ENCODE measurements at places on chromosomes 6 and 20.

- DNase-seq = no peak
Observed at GRCh38 chr6:33738153-33738552, 8.6 kb downstream of the IP6K3 start.

GRCh38 chr6:142058551-142059290 lies 74.0 kb upstream of the GJE1 start:
- DNase-seq = no peak

GRCh38 chr6:119880840-119881239 lies 531.3 kb upstream of the MAN1A1 start:
- no peak for DNase-seq

- DNase-seq = no peak
Observed at GRCh38 chr6:135535989-135536414, 38.5 kb upstream of the AHI1 start.

GRCh38 chr6:145189836-145190235 lies 545.5 kb downstream of the EPM2A start:
- no peak for DNase-seq

Data from head of caudate nucleus (tissue), 42 donors.